Mammary epithelial cell (primary cell): ENCODE measurements at places on chromosomes 11 and 22.
A peak's percentile ranks its signal among the peaks of the same experiment; 100 is the strongest.

DNA sequence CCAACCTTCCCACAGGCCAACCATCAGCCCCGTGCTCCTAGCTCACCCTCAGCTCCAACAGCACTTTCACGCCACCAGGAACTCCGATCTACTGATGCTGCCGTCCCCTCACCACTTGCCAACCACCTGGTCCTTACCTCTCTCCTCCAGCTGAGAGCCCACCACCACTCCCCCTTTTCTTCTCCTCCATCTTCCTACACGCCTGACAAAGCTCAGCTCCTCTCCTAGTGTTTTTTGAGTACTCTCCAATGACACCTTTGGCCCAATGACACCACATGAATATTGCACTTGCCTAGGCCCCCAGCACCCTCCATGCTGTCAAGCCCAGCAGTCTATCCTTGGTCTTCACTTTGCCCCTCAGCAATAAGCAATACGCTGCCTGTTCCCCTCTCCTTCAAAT lies 30.7 kb downstream of the HIRA start:
- no peak for DNase-seq

GRCh38 chr22:37048133-37048532 lies 3.4 kb upstream of the KCTD17 start:
- no peak for DNase-seq

DNA sequence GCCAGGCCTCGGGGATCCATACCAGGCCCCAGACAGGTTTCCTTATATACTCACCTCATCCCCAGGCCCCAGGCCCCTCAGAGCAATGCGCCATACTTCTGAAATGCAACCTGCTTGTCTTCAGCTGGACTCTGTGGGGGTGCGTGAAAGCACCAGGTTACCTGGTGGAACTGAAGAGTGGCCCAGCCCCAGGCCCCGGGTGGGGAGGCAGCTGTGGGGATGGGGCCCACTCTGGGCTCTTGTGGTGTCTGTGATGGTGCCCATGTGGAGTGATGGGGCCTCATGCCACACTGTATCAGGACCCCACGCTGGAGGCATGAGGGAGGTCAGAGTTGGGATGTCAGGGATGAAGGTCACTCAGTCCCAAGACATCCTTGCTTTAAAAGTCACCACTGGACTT lies 999.0 kb downstream of the BRD1 start:
- DNase-seq, result no peak

GRCh38 chr11:70099578-70100279 lies 21.6 kb downstream of the ANO1 start:
- no peak for DNase-seq

DNA sequence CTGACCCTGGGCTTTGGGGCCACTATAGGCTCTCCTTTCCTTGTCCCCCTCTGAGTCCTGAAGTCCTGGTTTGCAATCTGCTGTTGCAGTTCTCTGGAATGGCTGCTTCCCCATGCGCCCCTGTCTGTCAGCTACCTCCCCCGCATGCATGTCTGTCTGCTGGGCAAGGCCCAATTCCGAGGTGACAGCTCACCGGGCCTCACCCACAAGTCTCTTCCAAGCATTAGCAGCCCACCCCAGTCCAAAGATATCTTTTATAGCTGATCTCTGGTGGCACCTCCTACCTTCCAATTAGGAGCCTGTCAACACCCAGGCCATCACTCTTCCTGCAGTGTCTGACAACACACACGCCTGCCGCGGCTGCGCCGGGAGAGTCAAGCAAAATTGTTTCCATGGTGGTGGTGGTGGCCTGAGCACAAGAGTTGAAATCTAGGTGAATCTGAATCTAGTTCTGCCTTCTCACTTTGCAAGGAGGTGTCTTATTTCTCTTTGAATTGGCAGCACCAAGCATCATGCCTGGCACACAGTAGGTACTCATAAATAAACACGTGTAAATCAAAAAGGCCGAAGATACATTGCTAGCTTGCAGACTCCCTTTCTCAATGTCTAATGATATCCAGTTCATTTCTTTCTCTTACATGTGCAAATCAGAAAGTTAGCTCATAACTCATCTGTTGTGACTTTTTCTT lies 1.2 kb upstream of the LMO2 start:
- DNase-seq, result no peak

GRCh38 chr11:115213007-115213406 lies 291.2 kb downstream of the CADM1 start:
- no peak for DNase-seq

GRCh38 chr11:63843041-63843440 lies 4.1 kb downstream of the MARK2 start:
- no peak for DNase-seq

GRCh38 chr22:37400719-37401118 lies 26.6 kb downstream of the ELFN2 start:
- no peak for DNase-seq

DNA sequence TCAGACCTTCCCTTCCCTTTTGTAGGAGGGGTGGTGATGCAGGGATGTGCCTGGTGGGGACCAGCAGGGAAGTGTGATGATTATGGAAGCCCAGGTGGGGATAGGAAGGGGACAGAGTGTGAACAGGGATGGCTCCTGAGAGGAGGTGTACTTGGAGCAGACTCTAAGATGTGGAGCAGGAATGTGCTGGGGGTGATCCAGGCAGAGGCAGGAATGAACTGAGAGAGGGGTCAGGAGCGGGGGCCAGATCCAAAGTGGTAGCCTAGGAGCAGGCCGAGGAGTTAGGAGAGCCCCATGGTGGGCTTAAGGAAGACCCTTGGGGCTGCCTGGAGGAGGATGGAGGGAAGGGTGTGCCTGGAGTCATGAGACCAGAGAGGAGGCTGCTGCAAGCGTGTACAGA lies 3.7 kb downstream of the NPTXR start:
- no peak for DNase-seq

- no peak for DNase-seq
Observed at GRCh38 chr11:27416568-27417176, 53.7 kb upstream of the CCDC34 start.

DNA sequence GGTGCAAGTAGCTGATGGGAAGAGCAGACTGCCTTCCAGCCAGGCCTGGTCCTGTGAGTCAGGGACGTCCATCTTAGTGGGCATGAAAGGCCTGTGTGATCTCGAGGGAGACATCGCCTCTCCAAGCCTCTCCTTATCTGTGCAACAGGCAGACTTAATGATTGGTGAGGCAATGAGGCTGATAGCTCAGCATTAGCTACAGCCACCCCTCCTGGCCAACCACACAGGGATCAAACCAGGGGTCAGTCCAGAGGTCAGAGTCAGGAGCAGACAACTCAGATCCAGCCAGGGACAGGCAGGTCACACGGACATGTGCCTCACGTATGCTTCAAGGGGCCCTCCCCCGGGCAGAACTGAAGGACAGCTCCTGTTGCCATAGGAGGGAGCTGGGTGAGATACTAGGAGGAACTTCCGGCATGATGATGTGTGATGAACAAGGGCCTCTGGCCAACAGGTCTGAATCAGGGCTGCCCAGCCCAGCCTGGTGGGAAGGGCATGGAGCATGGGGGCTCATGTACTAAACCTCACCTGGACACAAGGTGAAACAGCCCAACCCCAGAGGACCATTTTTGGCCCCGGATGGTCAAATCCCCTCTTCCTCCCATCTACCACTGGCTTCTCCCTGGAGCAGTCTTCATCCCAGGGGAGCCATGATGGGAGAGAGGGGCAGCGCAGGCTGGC lies 2.8 kb upstream of the APOC3 start:
- DNase-seq, result no peak

- DNase-seq, result no peak
Observed at GRCh38 chr22:32120603-32121002, 38.5 kb downstream of the C22orf42 start.

DNA sequence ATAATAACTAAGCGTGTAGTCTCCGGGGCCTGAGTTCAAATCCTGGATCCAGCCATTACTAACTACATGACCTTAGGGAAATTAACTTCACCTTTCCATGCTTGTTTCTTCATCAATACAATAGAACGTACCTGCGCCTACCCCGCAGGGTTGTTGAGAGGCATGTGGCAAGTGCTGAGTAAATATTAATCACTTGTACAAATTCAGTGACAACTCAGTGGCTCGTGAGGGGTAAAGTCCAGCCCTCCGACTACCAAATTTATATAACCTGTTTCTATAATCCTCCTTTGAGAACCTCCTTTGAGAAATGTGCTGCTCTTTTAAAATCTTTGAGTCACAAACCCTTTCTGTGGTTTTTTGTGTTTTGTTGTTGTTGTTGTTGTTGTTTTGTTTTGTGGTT lies 49.8 kb downstream of the FEZ1 start:
- no peak for DNase-seq

DNA sequence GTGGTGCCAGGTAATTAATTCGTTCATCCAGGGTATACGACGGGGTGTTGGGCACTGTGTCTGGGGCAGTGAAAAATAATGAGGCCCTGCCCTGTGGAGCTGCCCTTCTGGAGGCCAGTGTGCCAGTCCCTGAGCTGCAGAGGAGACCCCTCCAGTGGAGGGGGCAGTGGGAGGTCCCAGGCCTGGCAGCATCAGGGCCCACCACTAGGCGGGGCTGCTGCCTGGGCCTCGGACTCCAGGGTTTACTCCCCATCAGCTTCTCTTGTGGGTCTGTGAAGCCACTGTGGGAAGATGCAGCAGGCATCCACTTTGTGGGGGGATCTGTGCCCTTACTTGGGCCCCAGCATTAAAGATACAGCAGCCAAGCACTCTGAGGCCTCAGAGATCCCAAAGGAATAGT lies 17.4 kb upstream of the TMPRSS6 start:
- no peak for DNase-seq

- DNase-seq, result no peak
Observed at GRCh38 chr11:16880184-16880801, 133.9 kb downstream of the PLEKHA7 start.

DNA sequence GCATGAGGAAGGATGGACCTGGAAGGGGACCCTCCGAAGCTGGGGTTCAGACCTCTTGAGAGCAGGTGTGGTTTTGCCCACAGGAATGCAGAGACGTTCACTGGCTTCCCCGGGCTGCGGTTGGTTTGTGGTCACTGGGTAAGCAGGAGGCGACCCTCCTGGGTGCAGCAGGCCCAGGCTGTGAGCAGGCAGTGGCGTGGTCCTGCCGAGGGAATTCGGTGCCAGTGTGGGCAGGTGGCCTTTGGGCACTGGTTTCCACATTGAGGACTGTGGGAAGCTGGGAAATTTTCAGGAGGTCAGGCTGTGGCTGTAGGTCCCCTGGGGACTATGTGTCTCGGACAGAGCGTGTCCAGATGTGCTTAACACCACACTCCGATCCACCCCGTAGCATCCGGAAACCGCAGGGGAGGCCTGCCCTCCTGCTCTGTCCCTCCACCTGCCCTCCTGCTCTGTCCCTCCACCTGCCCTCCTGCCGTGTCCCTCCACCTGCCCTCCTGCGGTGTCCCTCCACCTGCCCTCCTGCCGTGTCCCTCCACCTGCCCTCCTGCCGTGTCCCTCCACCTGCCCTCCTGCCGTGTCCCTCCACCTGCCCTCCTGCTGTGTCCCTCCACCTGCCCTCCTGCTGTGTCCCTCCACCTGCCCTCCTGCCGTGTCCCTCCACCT lies 27.5 kb downstream of the TPCN2 start:
- DNase-seq, result peak; percentile 61

DNA sequence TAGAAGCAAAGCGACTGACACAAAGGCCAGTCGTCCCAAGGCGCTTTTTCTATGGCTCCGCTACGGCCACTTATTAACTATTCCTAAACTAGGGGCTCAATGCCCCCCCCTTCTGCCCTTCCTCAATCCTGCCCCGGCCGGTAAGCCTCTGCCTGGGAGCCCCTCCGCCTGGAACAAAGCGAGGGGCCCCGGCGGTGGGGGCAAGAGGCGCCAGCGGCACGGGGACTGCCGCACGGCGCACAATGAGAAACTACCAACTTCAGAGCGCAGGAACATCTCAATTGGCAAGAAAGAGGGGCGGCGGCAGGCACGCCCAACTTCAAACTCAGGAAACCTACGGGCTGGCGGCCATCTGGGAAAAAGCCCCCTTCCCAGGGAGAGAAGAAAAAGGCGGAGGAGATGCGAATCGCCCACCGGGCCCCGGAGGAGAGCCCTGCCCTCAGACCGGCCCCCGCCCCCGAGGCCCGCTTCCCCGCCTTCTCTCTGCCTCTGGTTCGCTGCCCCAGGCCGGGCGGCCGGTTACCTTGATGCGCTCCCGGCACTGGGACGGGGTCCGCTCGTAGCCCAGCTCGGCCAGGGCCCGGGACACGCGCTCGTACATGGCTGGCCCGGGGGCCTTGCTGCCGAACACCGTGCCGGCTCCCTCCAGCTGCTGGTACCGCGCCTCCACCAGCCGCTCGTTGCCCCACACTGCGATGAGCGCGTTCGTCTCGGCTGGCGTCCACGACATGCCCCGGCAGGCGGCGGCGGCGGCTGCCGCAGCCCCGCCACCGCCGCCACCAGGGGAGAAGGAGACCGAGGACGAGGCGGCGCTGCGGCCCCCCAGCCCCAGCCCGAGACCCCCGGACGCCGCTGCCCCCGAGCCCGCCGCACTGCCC lies 619 bp downstream of the MSANTD2 start:
- DNase-seq, result peak; percentile 42

DNA sequence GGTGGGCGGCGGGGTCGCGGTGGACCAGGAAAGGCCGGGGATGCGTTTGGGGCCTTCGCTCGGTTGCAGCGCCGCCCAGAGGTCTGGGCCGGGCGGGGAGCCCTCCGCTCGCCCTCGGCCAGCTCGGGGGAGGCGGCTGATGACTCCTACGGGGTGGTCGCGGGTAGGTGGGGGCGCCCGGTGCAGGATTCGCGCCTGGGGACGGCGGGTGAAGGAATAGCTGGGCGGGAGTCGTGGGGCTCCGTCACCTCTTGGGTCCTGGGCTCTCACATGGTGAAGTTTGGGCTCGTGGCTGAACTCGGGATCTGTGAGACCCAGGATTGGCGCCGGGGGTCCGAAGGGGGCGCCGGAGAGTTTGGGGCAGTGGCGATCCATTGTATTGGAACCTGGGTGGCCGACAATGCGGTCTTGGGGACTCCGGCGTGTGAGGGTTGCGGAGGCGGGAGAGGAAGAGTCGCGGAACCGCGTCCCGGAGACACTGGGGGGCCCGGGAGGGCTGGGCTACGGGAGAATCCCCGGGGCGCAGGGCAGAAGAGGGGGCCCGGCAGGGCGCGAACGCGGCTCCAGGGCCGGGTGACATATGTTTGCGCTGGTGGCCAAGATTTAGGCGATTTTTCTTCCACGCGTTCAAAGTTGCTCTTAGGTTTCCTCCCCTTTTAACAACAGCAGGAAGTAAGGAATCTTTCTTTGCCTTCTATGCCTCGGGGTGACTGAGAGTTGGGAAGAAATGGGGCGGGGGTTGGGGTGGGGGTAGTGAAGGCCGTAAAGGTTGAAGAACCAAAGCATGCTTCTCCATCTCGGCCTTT lies 935 bp downstream of the QSER1 start:
- DNase-seq, result peak; percentile 27

GRCh38 chr11:2302896-2303626 lies 1.2 kb downstream of the TSPAN32 start:
- no peak for DNase-seq

- DNase-seq, result peak; percentile 71
Observed at GRCh38 chr11:59668188-59668949, 468 bp downstream of the PATL1 start.
